ENCODE measurements at places on chromosomes 12 and 14. TPM values are rescaled to one million over a fixed set of nuclear protein-coding genes. Genes with fewer than 3 reads are reported as not detected.

Gene SERPINA6
- total RNA-seq: not detected

Gene RNASE3
- total RNA-seq: not detected

- H3K27me3 ChIP-seq: no peaks in the 10 kb centered on the region
- no peak overlapping the region for H3K27ac ChIP-seq
- DNase-seq: no peak
- no peaks in the 10 kb centered on the region for H3K4me1 ChIP-seq
- no peak overlapping the region for H3K4me3 ChIP-seq
- H3K36me3 ChIP-seq: no peaks in the 10 kb centered on the region
These were observed 270.3 kb downstream of the NRXN3 start for GRCh38 chr14:78440356-78440894.

DNA sequence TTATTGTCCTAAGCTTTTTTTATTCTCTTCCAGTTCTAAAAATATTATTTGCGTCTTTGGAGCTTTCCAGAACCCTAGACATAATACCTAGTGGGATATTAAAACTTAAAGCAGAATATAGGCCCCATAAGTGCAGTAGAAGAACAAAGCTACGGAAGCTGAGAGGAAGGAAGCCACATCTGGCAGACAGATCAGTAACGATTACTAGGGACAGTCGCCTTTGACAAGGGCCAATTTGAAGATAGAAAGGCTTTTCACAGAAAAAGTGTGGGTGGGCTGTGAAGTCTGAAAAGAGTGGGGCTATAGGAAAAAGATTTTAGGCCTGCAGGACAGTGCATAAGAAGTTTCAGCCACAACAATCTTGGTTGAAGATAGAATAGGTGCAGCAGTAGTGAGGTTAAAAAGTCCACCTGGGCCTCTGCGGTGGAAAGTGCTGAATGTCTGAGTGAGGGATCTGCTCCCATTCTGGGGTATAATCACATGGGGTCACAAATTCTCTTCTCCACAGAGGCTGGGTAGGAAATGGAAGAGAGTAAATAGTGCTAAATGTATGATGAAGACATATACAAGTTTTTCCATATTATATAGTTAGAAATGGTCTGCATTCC is 114.5 kb downstream of the CMAS start:
- H3K4me3 ChIP-seq: no peak overlapping the region
- no peaks in the 10 kb centered on the region for H3K4me1 ChIP-seq
- DNase-seq: no peak

GRCh38 chr12:69405566-69405865 is 46.0 kb downstream of the YEATS4 start:
- H3K27ac ChIP-seq: no peak overlapping the region
- no peaks in the 10 kb centered on the region for H3K27me3 ChIP-seq
- no peak overlapping the region for H3K4me3 ChIP-seq
- H3K36me3 ChIP-seq: no peaks in the 10 kb centered on the region

- no peaks in the 10 kb centered on the region for H3K27me3 ChIP-seq
- H3K36me3 ChIP-seq: no peaks in the 10 kb centered on the region
- no peak overlapping the region for H3K27ac ChIP-seq
- no peak overlapping the region for H3K4me3 ChIP-seq
These were observed 42.1 kb upstream of the USP44 start for GRCh38 chr12:95593266-95593871.

GRCh38 chr14:91366749-91367148 is 50.9 kb downstream of the CCDC88C start:
- peaks cover 4% of the 10 kb centered on the region for H3K27me3 ChIP-seq
- H3K4me1 ChIP-seq: peaks cover 38% of the 10 kb centered on the region
- H3K27ac ChIP-seq: peak overlapping the region; percentile 42
- H3K4me3 ChIP-seq: no peak overlapping the region

- no peak for DNase-seq
- no peak overlapping the region for H3K4me3 ChIP-seq
- no peaks in the 10 kb centered on the region for H3K27me3 ChIP-seq
- H3K4me1 ChIP-seq: peaks cover 27% of the 10 kb centered on the region
- peak overlapping the region; percentile 39 for H3K27ac ChIP-seq
These were observed 14.7 kb downstream of the BTBD7 start for GRCh38 chr14:93317875-93318807.

DNA sequence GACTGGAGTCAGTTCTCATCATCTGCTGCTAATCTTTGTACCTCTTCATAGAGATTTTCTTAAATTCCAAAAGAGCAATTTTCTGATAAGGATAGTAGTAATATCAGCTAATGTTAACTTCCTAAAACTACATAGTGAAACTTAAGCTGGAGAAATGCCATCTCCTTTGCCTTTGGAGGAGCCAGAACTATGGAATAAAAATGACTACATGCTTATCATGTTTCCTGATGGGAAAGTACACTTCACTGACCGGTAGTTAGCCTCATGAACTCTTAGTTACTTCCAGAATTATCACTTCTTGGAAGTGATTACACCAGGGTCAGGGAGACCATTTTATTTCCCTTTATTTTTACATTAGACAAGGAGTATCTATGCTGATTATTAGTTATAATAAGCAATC is 1222.1 kb upstream of the TMEM132C start:
- no peak overlapping the region for H3K27ac ChIP-seq
- no peak overlapping the region for H3K4me3 ChIP-seq
- no peaks in the 10 kb centered on the region for H3K4me1 ChIP-seq
- no peak for DNase-seq
- H3K36me3 ChIP-seq: peaks cover 8% of the 10 kb centered on the region

- no peak overlapping the region for H3K27ac ChIP-seq
- H3K36me3 ChIP-seq: peaks cover 11% of the 10 kb centered on the region
- H3K4me1 ChIP-seq: no peaks in the 10 kb centered on the region
- peak; percentile 70 for DNase-seq
- H3K4me3 ChIP-seq: no peak overlapping the region
- peaks cover 2% of the 10 kb centered on the region for H3K27me3 ChIP-seq
These were observed 23.5 kb downstream of the FGF23 start for GRCh38 chr12:4356041-4356327.

DNA sequence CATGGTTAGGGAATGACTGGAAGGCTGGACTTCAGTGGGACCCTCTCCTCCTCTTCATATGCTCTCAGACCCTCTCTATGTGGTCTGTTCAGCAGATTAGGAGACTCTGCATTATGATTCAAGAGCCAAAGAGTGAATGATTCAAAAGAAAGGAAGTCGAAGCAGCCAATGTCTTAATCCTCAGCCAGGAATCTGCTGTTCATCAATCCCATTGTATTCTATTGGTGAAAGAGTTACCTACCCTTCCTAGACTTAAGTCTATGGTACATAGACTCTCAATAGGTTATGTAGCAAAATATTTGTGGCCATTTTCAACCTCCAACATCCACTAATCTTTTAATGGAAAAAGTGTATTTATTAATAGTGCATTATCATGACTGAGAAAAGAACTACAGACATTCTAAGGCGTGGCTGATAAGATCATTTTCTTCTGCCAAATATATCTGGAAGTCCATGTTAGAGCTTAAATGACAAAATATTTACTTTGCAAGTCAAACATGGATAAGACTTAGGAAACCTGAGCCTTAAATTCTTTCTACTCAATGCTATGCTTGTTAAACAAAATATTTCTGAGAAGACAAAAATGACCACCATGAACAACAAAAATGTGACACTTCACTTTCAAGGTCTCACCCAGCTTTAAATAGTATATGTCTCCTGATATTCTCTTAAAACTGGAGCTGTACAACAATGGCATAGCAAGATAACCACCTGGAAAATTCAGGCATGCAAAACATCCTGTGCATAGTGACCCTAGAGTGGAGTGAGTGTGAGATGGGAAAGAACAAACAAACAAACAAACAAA is 1100.6 kb downstream of the GALC start:
- H3K36me3 ChIP-seq: no peaks in the 10 kb centered on the region
- no peak for DNase-seq
- no peak overlapping the region for H3K27ac ChIP-seq
- H3K27me3 ChIP-seq: no peaks in the 10 kb centered on the region
- H3K4me3 ChIP-seq: no peak overlapping the region

DNA sequence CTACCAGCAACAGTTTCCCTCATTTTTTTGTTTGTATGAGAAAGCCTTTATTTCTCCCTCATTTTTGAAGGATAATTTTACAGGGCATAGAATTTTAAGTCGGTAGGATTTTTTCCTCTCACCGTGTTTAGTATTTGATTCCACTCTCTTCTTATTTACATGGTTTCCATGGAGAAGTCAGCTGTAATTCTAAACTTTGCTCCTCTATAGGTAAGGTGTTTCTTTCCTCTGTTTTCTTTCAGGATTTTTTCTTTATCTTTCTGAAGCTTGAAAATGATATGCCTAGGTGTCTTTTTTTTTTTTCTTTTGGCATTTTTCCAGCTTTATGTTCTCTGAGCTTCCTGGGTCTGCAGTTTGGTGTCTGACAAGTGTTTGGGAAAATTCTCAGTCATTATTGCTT is 75.6 kb upstream of the ETV6 start:
- no peaks in the 10 kb centered on the region for H3K4me1 ChIP-seq
- H3K4me3 ChIP-seq: no peak overlapping the region
- H3K27me3 ChIP-seq: peaks cover 1% of the 10 kb centered on the region

GRCh38 chr12:114401328-114402083 is 4.4 kb downstream of the TBX5 start:
- no peak overlapping the region for H3K27ac ChIP-seq
- peaks cover 22% of the 10 kb centered on the region for H3K4me1 ChIP-seq
- H3K36me3 ChIP-seq: no peaks in the 10 kb centered on the region
- H3K27me3 ChIP-seq: peaks cover 41% of the 10 kb centered on the region
- H3K4me3 ChIP-seq: no peak overlapping the region

Measured in endothelial cell (in vitro differentiated cells).